ENCODE measurements at places on chromosomes 1 and 21.

GRCh38 chr1:198923993-198924392 is 285.2 kb downstream of the PTPRC start:
- H3K4me3 ChIP-seq, result no peak overlapping the region
- H3K36me3 ChIP-seq, result peaks cover 48% of the 10 kb centered on the region
- peaks cover 68% of the 10 kb centered on the region for H3K4me1 ChIP-seq
- H3K27me3 ChIP-seq, result no peaks in the 10 kb centered on the region
- no peak for DNase-seq

- DNase-seq, result no peak
- H3K4me3 ChIP-seq, result no peak overlapping the region
- no peaks in the 10 kb centered on the region for H3K27me3 ChIP-seq
- H3K27ac ChIP-seq, result no peak overlapping the region
- peaks cover 24% of the 10 kb centered on the region for H3K4me1 ChIP-seq
Observed at GRCh38 chr1:67190942-67191341, 24.7 kb downstream of the IL23R start.

DNA sequence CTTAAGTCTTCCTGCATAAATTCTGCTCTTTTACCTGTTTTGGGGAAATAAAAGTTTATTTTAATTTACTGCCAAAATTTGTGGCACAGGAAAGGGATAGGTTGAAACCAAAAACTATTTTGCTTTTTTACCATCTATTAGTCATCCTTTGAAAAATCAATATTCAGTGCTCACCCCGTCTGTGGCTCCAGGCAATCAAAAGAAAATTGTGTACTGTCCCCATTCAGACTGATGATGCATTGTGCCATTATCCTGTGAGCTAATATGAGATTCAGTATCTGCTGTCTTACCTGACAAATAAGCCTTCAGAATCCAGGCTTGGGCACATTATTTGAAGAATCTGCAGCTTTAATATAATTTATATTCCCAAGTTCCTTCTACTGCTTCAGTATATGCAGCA is 650.7 kb downstream of the KIF26B start:
- H3K27ac ChIP-seq, result no peak overlapping the region
- H3K4me3 ChIP-seq, result no peak overlapping the region
- H3K27me3 ChIP-seq, result no peaks in the 10 kb centered on the region
- peaks cover 3% of the 10 kb centered on the region for H3K4me1 ChIP-seq

DNA sequence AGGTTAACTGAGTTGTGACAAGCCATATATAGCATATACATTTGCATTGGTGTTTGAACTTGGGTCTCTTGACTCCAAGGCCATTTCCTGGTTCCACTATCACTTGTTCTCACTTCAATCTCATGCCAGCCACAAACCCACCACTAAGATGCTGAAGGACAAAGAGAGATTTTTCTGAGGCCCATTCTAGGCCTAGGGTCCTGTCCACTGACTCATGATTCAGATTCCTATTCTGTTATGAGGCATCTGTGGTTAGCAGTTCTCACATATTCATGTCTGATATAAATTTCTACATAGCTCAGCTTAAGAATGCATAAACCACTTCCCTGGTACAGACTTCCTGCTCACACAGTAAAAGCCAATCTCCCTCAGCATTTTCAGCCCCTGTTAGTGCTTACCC is 326.1 kb upstream of the BEND5 start:
- no peak for DNase-seq
- no peak overlapping the region for H3K4me3 ChIP-seq
- H3K4me1 ChIP-seq, result no peaks in the 10 kb centered on the region
- H3K36me3 ChIP-seq, result no peaks in the 10 kb centered on the region
- no peak overlapping the region for H3K27ac ChIP-seq

DNA sequence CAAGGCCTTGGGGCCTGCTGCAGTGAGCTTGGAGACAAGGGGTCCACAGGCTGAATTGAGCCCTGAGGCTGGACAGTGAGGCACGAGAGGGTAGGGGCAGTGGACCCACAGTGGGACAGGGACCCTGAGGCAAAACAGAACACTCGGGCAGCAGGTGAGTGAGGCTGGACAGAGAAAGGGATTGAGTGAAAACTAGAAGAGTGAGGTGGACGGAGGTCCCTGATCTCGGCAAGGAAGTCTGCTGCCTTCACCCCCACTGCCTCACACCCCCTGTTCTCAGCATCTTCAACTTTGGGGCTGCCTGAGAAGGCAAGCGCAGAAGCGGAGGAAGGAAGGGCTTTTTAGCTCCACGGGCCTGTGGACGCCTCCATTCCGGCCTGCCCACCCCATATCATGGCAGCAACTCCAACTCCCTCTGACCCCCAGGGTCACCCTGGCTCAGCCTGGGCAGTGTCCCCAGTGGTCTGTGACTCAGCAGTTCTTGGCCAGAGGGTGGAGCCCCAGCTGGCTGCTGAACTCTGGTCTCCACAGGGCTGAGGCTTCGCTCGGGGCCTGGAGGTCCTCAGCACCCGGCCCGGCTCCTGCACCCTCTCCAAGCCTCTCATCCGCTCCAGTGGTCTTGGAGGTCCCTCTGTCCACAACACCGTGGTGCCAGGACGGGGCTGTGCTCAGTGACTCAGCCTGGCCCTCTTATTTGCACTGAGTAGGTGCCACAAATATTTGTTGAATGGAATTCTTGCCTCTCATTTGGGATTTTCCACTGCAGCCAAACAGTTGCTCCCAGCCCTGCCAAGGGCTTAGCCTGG is 60.0 kb upstream of the EPS8L3 start:
- no peaks in the 10 kb centered on the region for H3K36me3 ChIP-seq
- peaks cover 43% of the 10 kb centered on the region for H3K4me1 ChIP-seq
- no peak overlapping the region for H3K4me3 ChIP-seq
- no peaks in the 10 kb centered on the region for H3K27me3 ChIP-seq

DNA sequence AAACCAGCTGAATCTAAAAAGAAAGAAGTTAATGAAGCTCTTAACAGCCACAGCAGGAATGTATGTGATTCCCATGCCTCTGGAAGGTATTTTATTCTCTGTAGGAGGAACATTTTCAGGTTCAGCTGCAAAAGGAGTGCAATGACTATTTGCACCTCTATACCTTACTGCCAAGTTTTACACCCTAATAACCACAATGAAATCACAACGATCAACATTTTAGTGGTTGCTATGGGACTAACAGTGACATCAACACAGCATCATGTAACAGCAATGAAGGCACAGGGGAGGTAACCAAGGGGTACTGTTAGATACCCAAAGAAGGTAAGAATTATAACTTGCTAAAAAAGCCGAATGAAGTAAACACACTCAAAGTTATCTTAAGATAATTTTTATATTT is 116.3 kb upstream of the HP1BP3 start:
- H3K27me3 ChIP-seq, result no peaks in the 10 kb centered on the region
- H3K4me1 ChIP-seq, result no peaks in the 10 kb centered on the region
- DNase-seq, result no peak
- no peak overlapping the region for H3K4me3 ChIP-seq
- peaks cover 1% of the 10 kb centered on the region for H3K36me3 ChIP-seq

GRCh38 chr1:174158767-174159251 is 511 bp upstream of the RABGAP1L start:
- H3K27me3 ChIP-seq, result no peaks in the 10 kb centered on the region
- peak overlapping the region; percentile 93 for H3K4me3 ChIP-seq
- peaks cover 57% of the 10 kb centered on the region for H3K4me1 ChIP-seq
- peaks cover 4% of the 10 kb centered on the region for H3K36me3 ChIP-seq
- DNase-seq, result no peak

GRCh38 chr1:67686267-67687197 is 1.5 kb downstream of the GADD45A start:
- no peaks in the 10 kb centered on the region for H3K27me3 ChIP-seq
- H3K4me1 ChIP-seq, result peaks cover 39% of the 10 kb centered on the region
- DNase-seq, result peak; percentile 70

GRCh38 chr1:89832496-89833127 is 11.8 kb downstream of the LRRC8D start:
- peaks cover 4% of the 10 kb centered on the region for H3K4me1 ChIP-seq
- H3K27me3 ChIP-seq, result no peaks in the 10 kb centered on the region
- peaks cover under 1% of the 10 kb centered on the region for H3K36me3 ChIP-seq
- DNase-seq, result no peak

GRCh38 chr1:41875487-41875886 is 43.2 kb downstream of the HIVEP3 start:
- H3K4me1 ChIP-seq, result peaks cover 27% of the 10 kb centered on the region
- no peaks in the 10 kb centered on the region for H3K27me3 ChIP-seq
- no peaks in the 10 kb centered on the region for H3K36me3 ChIP-seq
- no peak overlapping the region for H3K4me3 ChIP-seq

- DNase-seq, result peak; percentile 65
- H3K36me3 ChIP-seq, result peaks cover 3% of the 10 kb centered on the region
- H3K27me3 ChIP-seq, result no peaks in the 10 kb centered on the region
- H3K4me3 ChIP-seq, result peak overlapping the region; percentile 35
Observed at GRCh38 chr1:172117800-172118199, 276.5 kb downstream of the DNM3 start.

DNA sequence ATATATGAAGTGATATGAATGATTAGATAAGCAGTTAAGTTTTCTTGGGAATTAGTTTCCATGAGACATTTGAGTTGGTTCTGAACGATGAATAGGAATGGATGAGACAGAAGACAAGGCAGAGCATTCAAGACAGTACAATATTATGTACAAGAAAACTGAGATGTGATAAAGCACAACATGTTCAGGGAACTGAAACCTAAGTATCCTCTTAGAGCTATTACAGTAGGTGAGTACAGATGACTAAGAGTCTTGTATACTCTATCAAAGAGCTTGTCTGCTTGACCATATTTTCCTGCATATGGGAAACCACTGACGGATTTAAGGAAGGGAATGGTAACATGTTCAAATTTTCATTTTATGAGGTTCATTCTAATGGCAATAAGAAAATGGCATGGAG is 61.6 kb downstream of the NME7 start:
- peaks cover 8% of the 10 kb centered on the region for H3K36me3 ChIP-seq
- peaks cover 10% of the 10 kb centered on the region for H3K4me1 ChIP-seq
- H3K27ac ChIP-seq, result no peak overlapping the region
- H3K27me3 ChIP-seq, result no peaks in the 10 kb centered on the region

- no peak overlapping the region for H3K4me3 ChIP-seq
- H3K36me3 ChIP-seq, result no peaks in the 10 kb centered on the region
- no peak for DNase-seq
- no peak overlapping the region for H3K27ac ChIP-seq
- peaks cover 12% of the 10 kb centered on the region for H3K27me3 ChIP-seq
Observed at GRCh38 chr1:114588196-114588689, 6.8 kb upstream of the BCAS2 start.

Measured in activated CD4-positive, alpha-beta T cell treated with anti-CD3 and anti-CD28 coated beads, Interleukin-2, amount 10 ng/mL, durations not matched to agents 7 days and 5 days (primary cell).